Ammon's horn (tissue), 1 donor: ENCODE measurements at places on chromosomes 1 and 21.

DNA sequence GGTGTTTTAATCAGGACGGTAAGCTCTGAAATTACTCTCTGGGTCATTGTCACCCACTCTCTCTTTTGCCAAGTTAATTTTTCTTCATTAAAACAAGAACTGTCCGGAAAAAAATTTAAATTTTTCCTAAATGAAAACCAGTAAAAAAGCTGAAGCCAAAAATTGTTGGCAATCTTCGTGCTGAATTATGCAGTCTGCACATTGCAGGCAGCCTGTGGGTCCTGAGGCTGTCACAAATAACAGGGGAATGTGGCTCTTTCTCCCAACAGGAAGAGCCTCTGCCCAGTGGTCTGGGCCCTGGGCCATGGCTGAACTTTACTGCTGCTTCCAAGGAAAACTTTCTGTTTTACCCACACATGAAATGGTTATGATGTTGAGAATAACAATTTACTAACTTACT, 153.9 kb upstream of the SPAG17 start:
- no peak for DNase-seq

- DNase-seq: no peak
These were observed 183.6 kb upstream of the RUNX1 start for GRCh38 chr21:35232545-35233176.

DNA sequence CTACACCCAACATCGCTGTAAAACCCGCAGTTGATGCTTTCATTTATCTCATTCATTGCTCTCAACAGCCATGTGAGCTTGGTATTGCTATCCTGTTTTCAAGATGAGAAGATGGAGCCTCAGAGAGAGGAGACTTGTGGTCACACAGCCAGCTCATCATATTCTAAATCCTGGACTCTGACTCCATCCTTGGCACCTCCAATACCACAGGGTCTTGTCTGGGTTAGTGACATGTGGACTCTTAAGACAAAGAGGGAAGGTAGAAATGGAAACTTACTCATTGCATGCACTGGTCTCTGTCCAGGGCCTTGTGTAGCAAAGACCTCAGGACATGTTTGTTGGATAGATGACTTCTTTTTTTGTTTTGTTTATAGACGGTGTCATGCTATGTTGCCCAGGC, 7.0 kb upstream of the RNF19B start:
- no peak for DNase-seq

- DNase-seq: no peak
These were observed 2.7 kb upstream of the COL6A2 start for GRCh38 chr21:46095083-46095719.

- no peak for DNase-seq
These were observed 5.1 kb downstream of the AHCYL1 start for GRCh38 chr1:109989506-109990301.

- DNase-seq: no peak
These were observed 36.0 kb upstream of the GPR37L1 start for GRCh38 chr1:202086579-202087350.

GRCh38 chr1:5526822-5527551, 465.2 kb downstream of the NPHP4 start:
- no peak for DNase-seq

DNA sequence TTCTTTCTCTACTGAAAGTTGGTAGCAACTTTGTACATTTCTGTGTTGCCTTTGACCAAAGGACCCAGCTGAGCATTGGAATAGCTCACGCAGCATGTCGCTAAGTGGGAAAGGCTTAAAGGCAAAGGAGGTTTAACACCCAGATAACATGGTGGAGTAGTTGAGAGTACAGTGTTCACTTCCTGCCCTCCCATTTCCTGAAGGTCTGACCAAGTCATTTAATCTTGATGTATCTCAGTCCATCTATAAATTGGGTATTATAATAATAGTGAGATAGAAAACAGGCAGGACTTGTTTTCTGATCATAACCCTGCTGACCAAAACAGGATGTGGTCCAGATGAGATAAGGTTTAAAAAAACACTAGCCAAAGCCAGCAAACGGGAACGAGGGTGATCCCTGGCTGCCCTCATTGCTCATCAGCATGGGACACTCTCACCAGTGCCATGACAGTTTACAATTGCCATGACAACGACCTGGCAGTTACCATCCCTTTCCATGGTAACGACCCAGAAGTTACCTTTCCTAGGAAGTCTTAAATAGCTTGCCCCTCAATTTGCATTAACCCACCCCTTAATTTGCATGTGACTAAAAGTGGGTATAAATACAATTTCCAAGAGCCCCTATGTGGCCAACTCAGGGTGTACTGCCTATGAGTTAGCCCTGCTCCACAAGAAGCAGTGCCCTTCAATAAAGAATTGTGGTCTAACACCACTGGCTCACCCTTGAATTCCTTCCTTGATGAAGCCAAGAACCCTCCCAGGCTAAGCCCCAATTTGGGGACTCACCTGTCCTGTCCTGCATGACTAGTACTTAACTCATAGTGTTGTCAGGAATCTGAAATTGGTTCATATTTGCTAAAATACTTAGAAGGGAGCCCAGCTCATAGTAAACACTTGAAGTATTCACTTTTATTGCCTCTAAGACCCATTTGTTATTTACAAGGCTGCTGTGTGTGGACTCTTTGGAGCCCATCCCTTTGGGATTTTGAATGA, 28.4 kb upstream of the FHAD1 start:
- DNase-seq: no peak

DNA sequence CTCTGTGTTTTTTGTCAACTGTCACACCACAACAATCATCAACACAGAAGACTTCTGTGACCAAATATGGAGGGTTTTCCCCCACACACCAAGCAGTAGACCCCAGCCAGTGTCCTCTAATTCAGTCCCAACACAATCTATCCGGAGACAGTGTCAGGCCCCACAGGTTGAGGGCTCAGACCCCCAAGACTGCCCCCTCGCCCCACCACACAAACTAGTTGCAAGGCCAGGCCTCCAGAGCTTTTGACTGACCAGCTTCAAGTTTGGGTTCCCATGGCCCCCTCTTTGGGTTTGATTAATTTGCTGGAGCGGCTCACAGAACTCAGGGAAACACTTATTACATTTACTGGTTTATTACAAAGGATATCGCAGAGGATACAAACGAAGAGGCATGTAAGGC, 37.2 kb downstream of the NEK2 start:
- no peak for DNase-seq

GRCh38 chr21:22579741-22580140, 1581.5 kb downstream of the NCAM2 start:
- DNase-seq: no peak

DNA sequence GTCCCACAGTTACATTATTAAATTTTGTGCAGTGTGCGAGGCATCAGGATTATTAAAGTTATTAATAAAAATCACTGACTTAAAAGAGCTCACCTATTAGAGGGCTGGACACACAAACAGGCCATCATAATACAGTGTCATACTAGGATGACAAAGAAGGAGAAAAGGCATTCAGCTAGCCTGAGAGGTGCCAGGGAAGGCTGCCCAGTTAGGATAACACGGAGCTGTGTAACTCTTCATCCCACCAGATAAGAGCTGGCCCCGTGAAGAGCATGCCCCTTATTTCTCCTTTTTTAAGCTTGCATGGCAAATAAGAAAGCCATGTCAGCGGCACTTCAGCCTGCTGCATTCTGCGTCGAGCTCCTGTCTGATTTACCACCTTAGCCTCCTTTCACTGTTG, 109.5 kb downstream of the KCNK1 start:
- no peak for DNase-seq
